Right cardiac atrium (tissue), 5 donors: ENCODE measurements at places on chromosomes 7 and 10.
A peak's percentile ranks its signal among the peaks of the same experiment; 100 is the strongest.

DNA sequence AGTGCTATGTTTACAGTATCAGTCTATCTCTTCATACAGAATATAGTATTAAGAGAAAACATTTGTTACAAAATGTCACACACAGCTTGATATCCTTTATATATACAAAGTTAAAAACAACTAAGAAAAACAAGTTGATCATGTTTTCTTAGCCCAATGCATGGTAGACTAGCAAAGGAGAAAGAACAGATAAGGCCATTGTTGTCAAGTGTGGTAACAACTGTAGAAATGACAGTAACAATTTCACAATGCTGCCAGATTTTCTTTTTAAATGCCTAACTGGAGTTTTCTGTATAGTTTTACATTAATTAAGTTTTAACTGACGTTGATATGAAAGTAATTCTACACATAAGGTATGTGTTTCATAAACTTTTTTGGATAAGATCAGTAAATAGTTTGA lies 65.8 kb downstream of the TFEC start:
- DNase-seq = no peak

GRCh38 chr7:100888988-100889750 lies at the start of gene UFSP1:
UFSP1 (minus strand) TSS chr7:100889715; CDS start chr7:100889271, 444 bp downstream.
- no peak for DNase-seq

DNA sequence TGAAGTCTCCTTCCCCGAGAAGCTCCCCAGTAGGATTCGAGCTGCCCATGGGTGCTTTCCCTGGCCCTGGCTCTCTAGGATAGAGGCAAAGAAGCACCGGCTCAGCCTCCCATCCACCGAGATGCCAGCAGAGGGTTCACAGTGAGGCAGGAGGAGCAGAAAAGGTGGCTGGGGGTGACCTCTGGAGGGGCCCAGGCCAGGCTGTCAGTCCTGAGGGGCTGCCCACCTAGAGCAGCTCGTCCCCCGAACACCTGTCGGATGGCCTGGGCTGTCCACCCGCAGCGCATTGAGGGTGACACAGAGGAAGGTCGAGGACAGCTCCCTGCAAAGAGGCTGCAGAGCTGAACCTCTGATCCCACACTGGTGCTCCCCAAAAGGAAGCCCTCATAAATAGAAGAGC lies 167.2 kb upstream of the PPP2R2D start:
- no peak for DNase-seq

GRCh38 chr10:69853064-69853463 lies 51.4 kb downstream of the COL13A1 start:
- no peak for DNase-seq

GRCh38 chr10:76117949-76118348 lies 686.5 kb downstream of the LRMDA start:
- no peak for DNase-seq

GRCh38 chr10:3110782-3111620 lies 43.7 kb downstream of the PFKP start:
- DNase-seq = no peak

GRCh38 chr7:70063371-70063770 lies 465.1 kb downstream of the AUTS2 start:
- no peak for DNase-seq

DNA sequence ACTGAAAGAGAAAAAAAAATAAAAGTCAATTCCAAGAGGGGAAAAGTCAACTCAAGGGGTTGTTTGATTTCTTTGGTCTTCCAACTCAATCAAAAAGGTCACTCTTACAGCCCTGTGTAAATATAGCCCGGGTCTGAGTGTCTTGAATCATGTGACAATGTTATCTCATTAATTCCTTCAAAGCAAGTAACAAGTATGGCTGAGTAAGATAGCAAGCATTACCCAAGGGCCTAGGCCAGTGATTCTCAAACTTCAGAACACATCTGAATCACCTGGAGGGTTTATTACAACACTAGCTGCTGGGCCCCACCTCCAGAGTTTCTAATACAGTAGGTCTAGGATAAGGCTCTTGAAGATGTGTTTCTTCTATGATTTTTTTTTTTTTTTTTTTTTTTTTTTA lies 125.0 kb downstream of the PRLHR start:
- DNase-seq = no peak

DNA sequence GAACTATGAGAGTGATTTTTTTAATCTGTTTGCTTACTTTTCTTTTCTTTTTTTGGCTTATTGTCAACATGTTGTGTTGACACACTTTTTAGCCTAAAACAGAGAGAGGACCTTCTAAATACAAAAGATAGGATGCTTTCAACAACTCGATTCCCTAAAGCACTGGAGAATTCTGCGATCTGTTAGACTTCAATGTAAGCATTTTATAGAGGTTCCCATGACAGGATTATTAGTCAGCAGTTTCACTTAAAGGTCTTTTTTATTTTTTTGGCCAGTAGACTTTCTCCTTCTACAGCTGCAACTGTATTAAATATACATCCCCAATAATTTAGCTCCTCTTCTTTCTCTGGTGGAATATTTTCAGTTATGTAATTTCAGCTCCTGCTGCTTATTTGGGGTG lies 12.7 kb upstream of the NRP1 start:
- DNase-seq = no peak

DNA sequence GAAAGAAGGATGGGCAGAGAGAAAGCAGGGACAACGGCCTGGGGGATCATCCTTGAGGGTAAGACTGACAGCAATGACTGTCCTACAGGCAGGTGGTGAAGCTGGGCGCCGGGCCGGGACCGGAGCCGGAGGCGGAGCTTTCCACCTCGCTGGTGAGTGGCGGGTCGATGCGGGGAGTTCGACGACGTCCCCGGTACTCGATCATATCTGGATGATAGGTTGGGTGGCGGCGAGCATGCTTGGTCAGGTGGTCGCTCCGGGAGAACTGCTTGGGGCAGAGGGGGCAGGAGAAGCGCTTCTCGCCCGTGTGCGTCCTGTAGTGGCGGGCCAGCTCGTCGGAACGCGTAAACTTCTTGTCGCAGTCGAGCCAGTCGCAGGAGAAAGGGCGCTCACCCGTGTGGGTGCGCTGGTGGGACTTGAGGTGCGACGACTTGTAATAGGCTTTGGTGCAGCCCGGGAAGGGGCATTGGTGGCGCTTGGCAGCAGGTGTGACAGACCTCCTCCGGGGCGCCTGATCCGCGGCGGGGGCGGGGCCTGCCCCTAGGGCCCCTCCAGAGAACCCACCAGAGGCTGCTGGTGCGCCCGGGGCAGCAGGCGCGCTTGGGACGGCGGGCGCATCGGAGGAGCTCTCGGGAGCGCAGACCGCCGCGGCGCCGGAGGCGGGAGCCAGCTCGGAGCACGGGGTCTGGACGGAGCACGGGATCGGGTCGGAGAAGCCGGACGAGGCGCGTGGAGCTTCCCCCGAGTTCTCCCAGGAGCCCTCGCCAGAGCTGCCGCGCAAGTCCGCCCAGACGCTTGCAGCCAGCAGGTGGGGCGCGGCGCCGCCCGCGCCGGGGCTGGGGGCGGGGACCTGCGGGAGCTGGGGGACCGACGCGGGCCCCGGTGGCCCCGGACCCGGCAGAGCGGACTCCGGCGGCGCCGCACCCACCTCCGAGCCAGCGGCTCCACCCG lies 752 bp downstream of the KLF14 start:
- peak; percentile 56 for DNase-seq

GRCh38 chr10:122301055-122301810 lies 30.1 kb downstream of the BTBD16 start:
- DNase-seq = no peak

DNA sequence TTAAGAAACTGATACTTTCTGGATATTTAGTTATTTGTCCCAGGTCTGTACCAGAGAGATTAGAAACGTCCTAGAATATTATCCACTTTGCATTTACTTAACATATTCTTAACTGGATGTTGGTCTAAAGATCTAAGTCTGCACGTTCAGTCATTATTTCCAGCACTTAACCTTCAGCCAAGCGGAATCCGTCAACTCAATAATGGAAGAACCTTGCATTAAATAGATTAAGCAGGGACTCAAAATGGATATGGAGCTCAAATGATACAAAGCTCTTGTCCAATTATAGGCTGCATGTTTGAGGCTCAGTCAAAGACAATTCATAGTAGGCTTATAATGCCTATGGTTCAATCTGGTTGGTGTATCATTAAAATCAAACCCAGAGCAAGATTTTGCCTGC lies 162.9 kb downstream of the SEMA3D start:
- DNase-seq = no peak

DNA sequence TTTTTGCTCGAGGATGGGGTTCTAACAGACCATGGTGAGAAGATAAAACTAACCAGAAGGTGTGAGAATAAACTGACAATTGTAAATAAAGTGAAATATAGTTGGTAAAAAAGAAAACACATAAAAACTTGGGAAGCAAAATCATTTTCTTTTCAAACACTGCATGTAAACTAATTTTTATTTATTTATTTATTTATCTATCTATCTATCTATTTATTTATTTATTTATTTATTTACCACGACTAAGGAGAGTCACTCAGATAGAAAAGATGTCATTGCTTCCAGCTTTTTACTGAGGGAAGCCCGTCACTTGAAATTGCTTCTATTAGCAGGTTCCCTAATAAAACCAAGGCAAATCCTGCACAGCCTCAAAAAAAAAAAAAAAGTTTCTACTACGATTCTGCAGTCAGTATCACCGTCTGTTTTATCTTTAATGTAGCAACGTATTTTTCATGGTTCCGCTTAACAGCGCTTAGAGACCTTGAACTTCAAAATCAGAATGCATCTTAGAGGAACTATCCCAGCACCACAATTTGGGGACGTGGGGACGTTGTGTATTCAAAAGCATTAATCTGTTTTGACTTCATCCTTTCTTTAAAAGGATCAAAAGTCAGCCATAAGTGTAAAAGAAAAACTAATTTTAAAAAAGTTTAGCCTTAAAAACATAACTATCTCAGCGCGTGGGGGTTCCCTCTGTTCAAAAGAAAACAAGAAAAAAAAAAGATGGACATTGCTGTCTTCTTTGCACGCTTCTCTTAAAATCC lies 33.3 kb upstream of the EBLN1 start:
- no peak for DNase-seq

- peak; percentile 29 for DNase-seq
Measured at GRCh38 chr10:110305767-110306451, 1.2 kb upstream of the SMNDC1 start.

DNA sequence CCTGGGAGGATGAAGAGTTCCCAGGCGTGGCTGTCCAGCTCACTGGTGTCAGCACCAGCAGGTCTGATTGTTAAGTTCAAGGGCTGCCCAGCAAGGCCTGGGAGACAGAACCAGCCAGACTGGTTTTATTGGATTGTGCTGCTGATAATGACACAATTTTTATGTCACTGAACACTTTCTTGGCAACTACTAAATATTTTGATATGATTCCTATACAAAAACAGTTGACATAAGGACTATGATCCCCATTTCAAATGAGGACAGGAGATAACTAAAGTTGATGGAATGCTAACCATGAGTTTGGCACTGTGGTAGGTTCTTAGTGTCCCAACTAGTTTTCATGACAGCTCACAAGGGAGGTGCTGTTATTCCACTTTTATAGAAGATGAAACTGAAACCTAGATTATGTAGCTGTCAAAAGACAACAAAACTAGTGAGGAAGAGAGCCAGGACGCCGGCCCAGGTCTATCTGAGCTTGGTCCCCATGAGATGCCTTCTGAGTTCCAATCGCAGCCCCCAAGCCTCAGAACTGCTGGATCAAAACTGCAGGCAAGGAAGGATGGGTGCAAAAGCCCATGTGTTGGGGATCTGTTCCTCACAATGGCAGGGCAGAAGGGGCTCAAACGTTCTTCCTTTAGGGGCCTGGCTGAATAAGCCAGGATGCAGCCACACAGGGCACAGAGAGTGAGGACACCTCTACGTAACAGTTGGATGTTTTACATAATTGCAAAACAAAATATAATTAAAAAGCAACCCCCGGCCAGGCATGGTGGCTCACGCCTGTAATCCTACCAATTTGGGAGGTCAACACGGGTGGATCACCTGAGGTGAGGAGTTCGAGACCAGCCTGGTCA lies 52.8 kb downstream of the COBL start:
- no peak for DNase-seq

GRCh38 chr10:1230138-1230537 lies 174.0 kb downstream of the WDR37 start:
- no peak for DNase-seq

GRCh38 chr10:89202033-89202425 lies 5.1 kb downstream of the CH25H start:
- no peak for DNase-seq
